ENCODE measurements at places on chromosomes 13 and 19. TPM values are rescaled to one million over a fixed set of nuclear protein-coding genes. Genes with fewer than 3 reads are reported as not detected.

The CACNG7 gene
- 0.79 TPM for polyA plus RNA-seq

The TEKTIP1 gene
- polyA plus RNA-seq = 3.3 TPM

The SMAD9 gene
- 0.45 TPM for polyA plus RNA-seq

The EHD2 gene
- 17.5 TPM for polyA plus RNA-seq

The PSG6 gene
- not detected for polyA plus RNA-seq

The ZNF540 gene
- 1.1 TPM for polyA plus RNA-seq

The LGALS7B gene
- polyA plus RNA-seq = 5.4 TPM

The ZFP14 gene
- polyA plus RNA-seq = 1.6 TPM

The KLK15 gene
- not detected for polyA plus RNA-seq

The TMEM86B gene
- polyA plus RNA-seq = 76.7 TPM

The SYDE1 gene
- 0.45 TPM for polyA plus RNA-seq

- no peaks in the 10 kb centered on the region for H3K36me3 ChIP-seq
- peaks cover 30% of the 10 kb centered on the region for H3K4me1 ChIP-seq
- peak overlapping the region; percentile 63 for H3K27ac ChIP-seq
- no peaks in the 10 kb centered on the region for H3K27me3 ChIP-seq
Observed at GRCh38 chr19:19459707-19460251, 54.3 kb downstream of the GATAD2A start.

- no peaks in the 10 kb centered on the region for H3K36me3 ChIP-seq
- H3K27ac ChIP-seq = no peak overlapping the region
- H3K4me3 ChIP-seq = no peak overlapping the region
Observed at GRCh38 chr13:107590556-107590955, 624.8 kb downstream of the LIG4 start.

GRCh38 chr13:22629374-22629773 is 551.4 kb upstream of the SGCG start:
- H3K4me1 ChIP-seq = no peaks in the 10 kb centered on the region
- no peaks in the 10 kb centered on the region for H3K27me3 ChIP-seq
- no peak for DNase-seq
- no peak overlapping the region for H3K27ac ChIP-seq

GRCh38 chr19:47544075-47544474 is 28.9 kb downstream of the ZNF541 start:
- DNase-seq = no peak
- H3K4me1 ChIP-seq = no peaks in the 10 kb centered on the region
- H3K4me3 ChIP-seq = no peak overlapping the region
- no peaks in the 10 kb centered on the region for H3K27me3 ChIP-seq
- H3K27ac ChIP-seq = no peak overlapping the region

DNA sequence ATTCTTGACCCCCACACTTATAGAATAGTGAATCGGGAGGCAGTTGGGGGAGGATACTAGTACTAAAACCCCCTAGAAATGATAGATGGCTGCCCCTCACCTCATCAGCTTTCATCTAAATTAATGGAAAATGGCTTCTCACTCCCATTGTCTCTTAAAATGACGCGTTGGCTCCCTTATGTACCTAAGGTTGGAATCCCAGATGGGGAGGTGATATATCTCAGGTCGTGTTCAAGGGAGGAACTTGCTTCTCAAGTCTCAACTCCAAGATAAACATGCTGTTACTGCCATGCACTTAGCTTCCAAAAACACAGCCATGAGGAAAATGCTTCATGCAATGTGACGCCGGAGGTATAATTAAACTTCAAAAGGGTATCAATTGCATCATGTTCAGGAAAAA is 18.8 kb upstream of the UBE2L5 start:
- H3K4me1 ChIP-seq = no peaks in the 10 kb centered on the region
- H3K36me3 ChIP-seq = no peaks in the 10 kb centered on the region
- H3K27me3 ChIP-seq = no peaks in the 10 kb centered on the region
- no peak overlapping the region for H3K4me3 ChIP-seq
- DNase-seq = no peak
- H3K27ac ChIP-seq = no peak overlapping the region

GRCh38 chr19:27676334-27676733 is 1536.6 kb downstream of the UQCRFS1 start:
- H3K4me1 ChIP-seq = no peaks in the 10 kb centered on the region
- no peak overlapping the region for H3K4me3 ChIP-seq
- no peaks in the 10 kb centered on the region for H3K27me3 ChIP-seq
- no peaks in the 10 kb centered on the region for H3K36me3 ChIP-seq

- H3K4me1 ChIP-seq = no peaks in the 10 kb centered on the region
- no peak overlapping the region for H3K4me3 ChIP-seq
- H3K27me3 ChIP-seq = no peaks in the 10 kb centered on the region
- peaks cover 20% of the 10 kb centered on the region for H3K36me3 ChIP-seq
Observed at GRCh38 chr19:44974857-44975256, 19.7 kb downstream of the CLPTM1 start.

DNA sequence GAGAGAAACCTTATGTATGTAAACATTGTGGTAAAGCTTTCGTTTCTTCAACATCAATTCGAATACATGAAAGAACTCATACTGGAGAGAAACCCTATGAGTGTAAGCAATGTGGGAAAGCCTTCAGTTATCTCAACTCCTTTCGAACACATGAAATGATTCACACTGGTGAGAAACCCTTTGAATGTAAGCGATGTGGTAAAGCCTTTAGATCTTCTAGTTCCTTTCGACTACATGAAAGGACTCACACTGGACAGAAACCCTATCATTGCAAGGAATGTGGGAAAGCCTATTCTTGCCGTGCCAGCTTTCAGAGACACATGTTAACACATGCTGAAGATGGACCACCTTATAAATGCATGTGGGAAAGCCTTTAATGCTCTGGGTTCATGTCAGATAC is 24.7 kb downstream of the ZNF136 start:
- DNase-seq = no peak
- H3K4me1 ChIP-seq = no peaks in the 10 kb centered on the region
- H3K36me3 ChIP-seq = peaks cover 20% of the 10 kb centered on the region
- no peaks in the 10 kb centered on the region for H3K27me3 ChIP-seq
- no peak overlapping the region for H3K4me3 ChIP-seq
- H3K27ac ChIP-seq = no peak overlapping the region

GRCh38 chr13:113968463-113969310 is 5.2 kb downstream of the C13orf46 start:
- H3K36me3 ChIP-seq = no peaks in the 10 kb centered on the region
- H3K4me1 ChIP-seq = no peaks in the 10 kb centered on the region
- no peak for DNase-seq
- H3K27ac ChIP-seq = no peak overlapping the region
- no peak overlapping the region for H3K4me3 ChIP-seq

DNA sequence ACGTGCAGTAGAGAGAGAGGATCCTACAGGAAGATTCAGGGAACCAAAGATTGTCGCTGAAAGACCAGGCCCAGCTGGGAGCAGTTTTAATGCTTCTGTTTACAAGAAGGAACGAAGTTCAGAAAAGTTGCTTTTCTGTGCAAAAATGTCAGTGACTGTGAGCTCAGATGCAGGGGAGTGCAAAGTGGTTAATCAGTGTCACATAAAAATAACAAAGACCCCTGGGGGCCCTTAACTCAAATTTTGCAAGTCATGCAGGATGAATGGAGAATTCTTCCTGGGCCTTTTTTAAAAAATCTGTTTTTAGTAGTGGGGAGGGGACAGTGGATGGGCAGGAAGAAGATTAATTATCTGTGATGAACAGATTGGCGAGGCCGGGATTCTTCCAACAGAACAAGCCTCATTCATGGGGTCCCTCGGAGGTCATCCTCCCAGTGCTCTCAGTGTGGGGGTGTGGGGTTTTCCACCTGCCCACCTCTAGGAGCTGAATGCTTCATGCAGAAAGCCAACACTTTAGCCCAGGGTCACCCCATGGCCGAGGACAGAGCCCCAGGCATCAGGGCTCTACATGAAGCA is 167.2 kb downstream of the UQCRFS1 start:
- H3K4me3 ChIP-seq = no peak overlapping the region
- H3K27ac ChIP-seq = no peak overlapping the region
- no peak for DNase-seq
- H3K27me3 ChIP-seq = no peaks in the 10 kb centered on the region

DNA sequence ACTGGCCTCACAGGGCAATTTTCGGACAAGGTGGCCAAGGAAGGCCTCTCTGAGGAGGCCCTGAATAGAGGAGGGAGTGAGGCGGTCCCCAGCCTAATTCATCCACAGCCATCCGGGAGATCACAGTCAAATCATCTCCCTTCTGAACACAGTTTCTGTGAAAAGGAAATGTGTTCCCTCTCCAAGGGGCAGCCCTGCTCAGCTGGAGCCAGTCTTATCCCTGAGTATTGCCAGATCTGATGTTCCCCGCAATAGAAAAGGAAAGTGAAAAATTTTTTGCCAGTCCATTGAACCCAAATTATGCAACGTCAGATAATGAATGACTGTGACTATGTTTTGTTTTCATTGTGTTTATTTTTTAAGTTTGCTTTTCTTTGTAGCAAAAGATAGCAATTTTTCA is 125.9 kb downstream of the SIPA1L3 start:
- H3K27ac ChIP-seq = no peak overlapping the region
- H3K36me3 ChIP-seq = peaks cover 82% of the 10 kb centered on the region
- no peaks in the 10 kb centered on the region for H3K4me1 ChIP-seq

- no peak overlapping the region for H3K4me3 ChIP-seq
- H3K27me3 ChIP-seq = no peaks in the 10 kb centered on the region
- no peak overlapping the region for H3K27ac ChIP-seq
Observed at GRCh38 chr13:75251188-75251587, 230.8 kb downstream of the TBC1D4 start.

- no peak for DNase-seq
- H3K27ac ChIP-seq = no peak overlapping the region
- H3K27me3 ChIP-seq = no peaks in the 10 kb centered on the region
- no peaks in the 10 kb centered on the region for H3K4me1 ChIP-seq
Observed at GRCh38 chr13:36242761-36243160, 28.4 kb upstream of the SOHLH2 start.

- H3K27ac ChIP-seq = no peak overlapping the region
- DNase-seq = no peak
- no peaks in the 10 kb centered on the region for H3K4me1 ChIP-seq
- H3K27me3 ChIP-seq = no peaks in the 10 kb centered on the region
Observed at GRCh38 chr13:79591493-79591892, 110.5 kb downstream of the NDFIP2 start.

GRCh38 chr19:56917529-56917928 is 77.0 kb upstream of the PEG3 start:
- DNase-seq = no peak
- no peak overlapping the region for H3K27ac ChIP-seq

- H3K4me3 ChIP-seq = no peak overlapping the region
- H3K27ac ChIP-seq = no peak overlapping the region
- H3K27me3 ChIP-seq = no peaks in the 10 kb centered on the region
- DNase-seq = no peak
Observed at GRCh38 chr13:40781717-40782116, 7.7 kb upstream of the SLC25A15 start.

- peaks cover 17% of the 10 kb centered on the region for H3K36me3 ChIP-seq
- no peaks in the 10 kb centered on the region for H3K4me1 ChIP-seq
- H3K4me3 ChIP-seq = no peak overlapping the region
Observed at GRCh38 chr13:111282997-111283396, 37.4 kb upstream of the TEX29 start.

DNA sequence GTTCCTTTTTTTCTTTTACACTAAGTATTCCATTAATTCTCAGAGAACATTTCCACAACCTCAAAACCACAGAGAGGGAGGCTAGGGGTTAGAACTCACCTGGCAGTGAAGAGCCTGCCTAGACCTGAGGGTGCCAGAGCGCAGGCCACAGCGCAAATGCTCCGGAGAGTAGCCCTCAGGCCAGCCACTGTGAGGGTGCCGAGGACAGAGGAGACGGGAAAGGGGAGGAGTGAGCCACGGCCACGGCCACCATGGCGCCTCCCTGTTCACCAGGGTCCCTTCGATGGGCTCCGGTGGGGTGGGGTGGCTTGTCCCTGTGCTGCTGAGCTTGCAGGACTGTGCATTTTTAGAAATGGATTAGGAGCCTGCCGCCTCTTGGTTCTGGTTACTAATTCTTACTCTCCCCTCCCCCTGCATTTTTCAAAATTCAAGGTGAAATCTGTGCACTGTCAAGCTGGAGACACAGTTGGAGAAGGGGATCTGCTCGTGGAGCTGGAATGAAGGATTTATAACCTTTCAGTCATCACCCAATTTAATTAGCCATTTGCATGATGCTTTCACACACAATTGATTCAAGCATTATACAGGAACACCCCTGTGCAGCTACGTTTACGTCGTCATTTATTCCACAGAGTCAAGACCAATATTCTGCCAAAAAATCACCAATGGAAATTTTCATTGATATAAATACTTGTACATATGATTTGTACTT is 58.8 kb downstream of the GGACT start:
- H3K27ac ChIP-seq = no peak overlapping the region
- H3K27me3 ChIP-seq = no peaks in the 10 kb centered on the region
- H3K4me1 ChIP-seq = no peaks in the 10 kb centered on the region
- no peak for DNase-seq
- no peak overlapping the region for H3K4me3 ChIP-seq

GRCh38 chr19:7870571-7871436 is 3.4 kb downstream of the PRR36 start:
- peaks cover 7% of the 10 kb centered on the region for H3K27me3 ChIP-seq
- H3K4me1 ChIP-seq = peaks cover 3% of the 10 kb centered on the region

DNA sequence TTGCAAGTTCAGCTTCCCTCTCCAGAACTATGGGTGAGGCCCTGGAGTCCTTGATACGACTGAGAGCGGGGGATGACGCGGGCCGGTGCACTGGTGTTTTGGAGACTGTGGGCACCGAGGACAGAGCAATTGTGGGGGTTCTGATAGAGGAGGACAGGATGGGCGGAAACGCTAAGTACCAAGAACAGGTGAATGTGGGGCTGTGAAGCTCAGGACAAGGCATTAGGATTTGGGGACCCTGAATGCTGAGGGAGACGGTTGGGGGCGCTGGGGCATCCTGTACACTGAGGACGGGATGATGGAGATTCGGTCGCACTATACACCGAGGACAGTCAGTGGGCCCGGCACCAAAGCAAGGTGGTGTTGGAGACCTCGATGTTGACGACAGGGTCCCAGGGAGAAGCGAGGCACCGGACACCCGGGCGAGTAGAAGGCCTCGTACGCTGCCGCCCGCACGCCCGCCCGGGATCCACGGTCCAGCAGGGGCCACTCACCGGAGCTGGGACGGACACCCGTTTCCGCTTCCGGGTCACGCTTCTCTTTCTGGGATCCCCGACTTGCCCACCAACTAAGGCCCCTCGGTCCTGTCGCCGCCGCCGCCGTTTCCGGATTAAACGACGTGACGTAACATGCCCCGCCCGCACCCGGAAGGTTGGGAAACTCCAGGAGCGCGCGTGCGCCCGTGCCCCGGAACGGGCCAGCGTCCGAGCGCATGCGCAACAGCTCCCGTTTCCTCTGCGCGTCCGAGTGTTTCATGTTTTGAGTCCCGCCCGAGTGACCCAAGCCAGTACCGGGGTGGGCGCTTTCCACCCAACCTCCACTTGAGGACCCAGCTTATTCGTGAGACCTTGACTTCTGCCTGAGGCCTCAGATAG is at the start of gene CHMP2A:
Gene CHMP2A (minus strand): TSS at position 612 of the 875 bp plus-strand sequence. CDS start 893 bp downstream, outside the sequence.
- H3K27ac ChIP-seq = peak within 1 kb of the TSS; percentile 94
- H3K4me3 ChIP-seq = peak within 1 kb of the TSS; percentile 80
- DNase-seq = peak; percentile 99
- peaks cover 25% of the 10 kb centered on the region for H3K4me1 ChIP-seq

DNA sequence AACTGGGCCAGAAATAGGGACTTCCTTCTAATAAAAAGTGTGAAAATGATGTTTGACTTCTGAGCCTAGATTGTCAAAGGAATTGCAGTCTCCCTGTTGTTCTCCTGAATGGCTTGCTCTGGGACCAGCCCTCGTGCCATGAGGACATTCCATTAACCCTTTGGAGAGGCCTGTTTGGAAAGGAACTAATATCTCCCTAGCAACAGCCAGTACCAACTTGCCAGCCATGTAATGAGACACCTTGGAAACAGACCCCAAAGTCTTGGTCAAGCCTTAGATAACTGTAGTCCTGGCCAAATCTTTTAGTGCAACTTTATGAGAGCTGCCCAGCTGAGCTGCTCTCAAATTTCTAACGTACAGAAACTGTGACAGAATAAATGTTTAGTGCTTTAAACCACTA is 8.2 kb upstream of the SIAH3 start:
- H3K27ac ChIP-seq = no peak overlapping the region
- H3K4me1 ChIP-seq = no peaks in the 10 kb centered on the region
- no peak for DNase-seq
- no peaks in the 10 kb centered on the region for H3K36me3 ChIP-seq
